ENCODE measurements at places on chromosomes 13 and 19.
A peak's percentile ranks its signal among the peaks of the same experiment; 100 is the strongest.

GRCh38 chr19:36819130-36819630 lies 19.0 kb downstream of the ZNF790 start:
- peak; percentile 25 for DNase-seq

GRCh38 chr13:25149711-25150110 lies 22.4 kb downstream of the AMER2 start:
- no peak for DNase-seq

DNA sequence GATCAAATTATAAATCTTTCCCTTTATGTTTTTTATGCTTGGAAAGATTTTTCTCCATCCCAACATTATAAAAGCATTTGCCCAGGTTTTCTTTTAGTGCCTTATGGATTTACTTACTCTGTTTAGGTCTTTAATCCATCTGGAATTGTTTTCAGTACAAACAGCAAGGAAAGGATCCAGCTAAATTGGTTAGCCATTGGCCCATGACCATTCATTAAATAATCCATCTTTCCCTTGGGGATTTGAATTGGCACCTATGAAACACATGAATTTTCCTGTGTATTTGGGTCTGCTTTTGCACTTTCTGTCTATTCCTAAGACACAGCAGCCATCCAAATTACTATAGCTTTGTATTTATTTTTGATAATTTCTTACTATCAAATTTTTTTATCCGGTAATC lies 28.8 kb upstream of the SHKBP1 start:
- no peak for DNase-seq

DNA sequence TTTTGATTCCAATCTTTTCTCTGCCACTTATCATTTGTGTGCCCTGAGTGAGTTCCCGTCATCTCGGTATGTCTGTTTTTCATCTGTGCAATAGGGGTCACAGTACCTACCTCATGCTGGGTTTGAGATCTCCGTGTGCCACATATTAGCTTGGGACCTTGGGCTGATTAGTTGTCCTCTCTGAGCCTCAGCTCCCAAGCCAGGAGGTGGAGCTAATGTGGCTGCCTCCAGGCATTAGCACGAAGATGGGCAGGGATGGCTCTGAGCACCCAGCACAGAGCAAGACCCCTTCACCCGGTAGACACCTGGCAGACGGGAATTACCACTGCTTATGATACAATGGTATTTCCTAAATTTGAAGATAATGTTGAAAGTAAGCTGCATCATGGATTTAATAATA lies 35.8 kb upstream of the XPO4 start:
- no peak for DNase-seq

GRCh38 chr13:26887594-26887993 lies 127.0 kb upstream of the GPR12 start:
- DNase-seq, result no peak

DNA sequence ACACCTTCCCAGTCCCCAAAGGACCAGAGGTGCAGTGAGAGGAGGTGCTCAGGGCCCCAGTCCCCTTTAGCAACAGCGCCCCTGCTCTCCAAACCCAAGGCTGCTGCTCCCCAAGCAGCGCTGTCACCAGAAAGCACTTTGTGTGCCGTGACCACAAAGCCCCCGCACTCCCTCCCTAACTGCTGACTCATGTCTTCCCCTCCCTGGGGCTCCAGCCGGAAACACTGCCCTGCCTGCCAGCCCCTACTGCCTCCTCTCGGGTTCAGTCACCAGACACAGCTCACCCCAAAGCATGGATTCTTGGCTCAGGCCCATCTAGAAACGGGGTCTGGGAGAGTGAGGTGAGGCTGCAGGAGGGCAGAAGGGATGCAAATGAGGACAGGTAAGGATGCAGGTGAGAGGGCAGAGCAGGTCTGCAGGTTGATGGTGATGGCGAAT lies 4.9 kb upstream of the TNFSF14 start:
- DNase-seq, result peak; percentile 60

All from Caki2 (cell line).